ENCODE measurements at places on chromosomes 7 and 10. TPM values are rescaled to one million over a fixed set of nuclear protein-coding genes. Genes with fewer than 3 reads are reported as not detected.

GRCh38 chr7:18004372-18004771 lies 23.3 kb downstream of the PRPS1L1 start:
- DNase-seq = no peak
- no peaks in the 10 kb centered on the region for H3K36me3 ChIP-seq
- no peak overlapping the region for H3K27ac ChIP-seq
- H3K4me1 ChIP-seq = no peaks in the 10 kb centered on the region
- no peak overlapping the region for H3K4me3 ChIP-seq
- H3K27me3 ChIP-seq = no peaks in the 10 kb centered on the region

HKDC1 gene
- total RNA-seq = 1.4 TPM

GRCh38 chr10:116554628-116555027 lies 8.9 kb downstream of the PNLIP start:
- no peak overlapping the region for H3K4me3 ChIP-seq
- H3K27ac ChIP-seq = no peak overlapping the region
- H3K27me3 ChIP-seq = no peaks in the 10 kb centered on the region
- no peak for DNase-seq
- no peaks in the 10 kb centered on the region for H3K36me3 ChIP-seq

DNA sequence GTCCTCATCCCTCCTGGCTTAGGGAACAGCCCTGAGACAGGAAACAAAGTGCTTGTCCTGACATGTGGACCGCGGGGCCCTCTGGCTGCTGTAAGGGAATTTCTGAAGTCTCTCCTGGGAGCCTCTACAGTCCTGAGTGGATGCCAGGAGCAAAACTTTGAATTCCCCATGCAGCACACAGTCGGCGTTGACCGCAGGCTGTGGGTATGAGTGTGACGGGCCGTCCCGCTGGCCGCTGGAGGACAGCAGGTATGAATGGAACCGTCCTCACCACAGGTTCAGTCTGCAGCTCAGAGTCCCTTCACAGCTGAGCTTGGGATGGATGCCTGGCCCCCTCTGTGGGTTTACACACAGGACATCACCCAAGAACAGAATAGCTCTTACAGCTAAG lies 94.9 kb downstream of the GPR26 start:
- no peaks in the 10 kb centered on the region for H3K4me1 ChIP-seq
- H3K27me3 ChIP-seq = no peaks in the 10 kb centered on the region
- no peaks in the 10 kb centered on the region for H3K36me3 ChIP-seq
- DNase-seq = no peak
- H3K4me3 ChIP-seq = no peak overlapping the region
- H3K27ac ChIP-seq = no peak overlapping the region

OR2A42 gene
- not detected for total RNA-seq

All from activated CD8-positive, alpha-beta T cell treated with anti-CD3 and anti-CD28 coated beads, Interleukin-2, amount 10 ng/mL, durations not matched to agents 7 days and 5 days (primary cell).